Fibroblast of skin of back (primary cell): ENCODE measurements at places on chromosomes 5 and 9.

- no peak for DNase-seq
Observed at GRCh38 chr9:104085525-104085924, 8.6 kb upstream of the SMC2 start.

DNA sequence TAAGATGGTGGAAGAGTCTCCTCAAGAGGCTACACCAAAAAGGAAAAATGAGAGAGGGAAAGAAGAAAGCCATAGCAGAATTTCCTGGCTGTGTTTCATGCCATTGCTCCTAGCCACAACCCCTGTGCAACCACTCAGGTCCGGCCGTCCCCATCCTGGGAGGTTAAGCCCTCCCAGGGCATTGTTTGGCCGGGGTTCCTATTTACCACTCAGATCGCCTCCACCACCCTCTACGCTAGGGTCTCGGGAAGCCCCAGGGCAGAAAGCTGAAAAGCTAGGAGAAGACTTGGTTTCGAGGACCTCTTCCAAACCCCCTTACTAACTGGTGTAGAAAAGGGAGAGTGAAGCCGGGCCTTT, 715 bp downstream of the RC3H2 start:
- DNase-seq = peak; percentile 30

DNA sequence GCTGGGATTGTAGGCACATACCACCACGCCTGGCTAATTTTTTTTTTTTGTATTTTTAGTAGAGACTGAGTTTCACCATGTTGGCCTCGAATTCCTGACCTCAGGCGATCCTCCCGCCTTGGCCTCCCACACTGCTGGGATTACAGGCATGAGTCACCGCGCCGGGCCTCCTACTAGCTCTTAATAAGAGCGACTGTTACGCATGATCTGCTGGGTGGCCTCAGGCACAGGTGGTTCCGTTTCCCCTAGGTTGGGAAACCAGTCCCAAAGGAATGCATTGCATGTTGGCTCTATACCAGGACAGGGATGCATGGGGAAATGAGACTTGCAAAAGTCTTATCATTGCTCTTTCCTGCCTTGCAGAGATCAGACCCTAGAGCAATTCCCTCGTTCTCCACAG, 184.7 kb upstream of the PPP1R26 start:
- DNase-seq = no peak

- peak; percentile 66 for DNase-seq
Observed at GRCh38 chr9:125807079-125807478, 59.9 kb downstream of the PBX3 start.

- peak; percentile 64 for DNase-seq
Observed at GRCh38 chr5:141941307-141941706, 16.7 kb downstream of the PCDH12 start.

DNA sequence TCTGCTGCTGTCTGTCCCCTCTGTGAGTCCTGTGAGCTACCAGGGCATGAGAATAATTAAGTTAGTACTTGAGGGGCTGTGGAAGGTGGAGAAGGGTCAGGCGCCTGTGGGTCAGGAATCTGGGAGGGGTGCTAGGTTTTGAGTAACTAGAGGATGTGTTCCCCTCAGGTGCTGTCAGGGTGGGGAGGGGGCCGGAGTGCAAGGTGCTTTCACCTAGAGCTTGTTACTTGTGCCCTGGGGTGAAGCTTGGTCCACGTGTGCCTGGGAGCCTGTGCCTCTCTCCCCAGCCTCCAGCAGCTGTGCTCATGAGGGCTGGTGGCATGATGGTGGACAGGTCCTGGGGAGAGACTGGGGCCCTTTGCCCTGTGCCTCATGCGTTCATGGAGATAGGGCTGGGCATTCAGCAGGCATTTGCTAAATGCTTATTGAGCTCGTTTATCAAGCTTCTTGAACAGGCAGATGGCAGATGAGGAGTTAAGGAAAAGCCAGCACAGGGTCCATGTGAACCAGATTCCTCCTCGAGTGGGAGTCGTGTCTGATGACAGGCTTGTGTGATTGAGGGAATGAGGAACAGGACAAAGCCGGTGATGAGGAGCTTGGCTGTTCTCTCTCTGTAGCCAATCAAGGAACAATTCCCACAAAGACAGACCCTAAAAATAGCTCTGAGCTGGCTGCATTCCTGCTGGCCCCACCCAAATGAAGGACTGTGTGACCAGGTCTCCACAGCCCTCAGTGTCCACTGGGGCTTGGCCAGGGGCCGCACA, 40.9 kb downstream of the CACNA1B start:
- peak; percentile 17 for DNase-seq

DNA sequence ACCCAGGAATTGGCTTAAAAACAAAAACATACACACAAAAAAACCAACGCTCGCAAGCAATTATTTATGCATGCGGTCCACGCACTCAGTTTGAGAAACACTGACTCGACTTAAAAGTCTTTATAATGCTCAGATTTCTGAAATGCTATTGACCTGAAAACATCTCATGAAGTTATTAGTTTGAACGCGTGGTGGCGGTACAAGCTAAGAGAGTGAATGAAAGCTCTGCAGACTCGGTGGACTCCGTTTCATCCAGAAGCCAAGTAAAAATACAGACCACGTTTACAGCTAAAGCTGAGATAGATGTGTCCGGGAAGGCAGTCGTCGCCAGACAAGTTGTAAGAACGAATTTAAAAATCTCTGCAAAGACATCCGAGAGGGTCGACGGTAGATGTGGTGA, at the start of gene PCDHB6:
Gene PCDHB6 (plus strand): TSS at position 246 of the 400 bp plus-strand sequence. CDS start 201 bp downstream, outside the sequence.
- DNase-seq = peak; percentile 6

DNA sequence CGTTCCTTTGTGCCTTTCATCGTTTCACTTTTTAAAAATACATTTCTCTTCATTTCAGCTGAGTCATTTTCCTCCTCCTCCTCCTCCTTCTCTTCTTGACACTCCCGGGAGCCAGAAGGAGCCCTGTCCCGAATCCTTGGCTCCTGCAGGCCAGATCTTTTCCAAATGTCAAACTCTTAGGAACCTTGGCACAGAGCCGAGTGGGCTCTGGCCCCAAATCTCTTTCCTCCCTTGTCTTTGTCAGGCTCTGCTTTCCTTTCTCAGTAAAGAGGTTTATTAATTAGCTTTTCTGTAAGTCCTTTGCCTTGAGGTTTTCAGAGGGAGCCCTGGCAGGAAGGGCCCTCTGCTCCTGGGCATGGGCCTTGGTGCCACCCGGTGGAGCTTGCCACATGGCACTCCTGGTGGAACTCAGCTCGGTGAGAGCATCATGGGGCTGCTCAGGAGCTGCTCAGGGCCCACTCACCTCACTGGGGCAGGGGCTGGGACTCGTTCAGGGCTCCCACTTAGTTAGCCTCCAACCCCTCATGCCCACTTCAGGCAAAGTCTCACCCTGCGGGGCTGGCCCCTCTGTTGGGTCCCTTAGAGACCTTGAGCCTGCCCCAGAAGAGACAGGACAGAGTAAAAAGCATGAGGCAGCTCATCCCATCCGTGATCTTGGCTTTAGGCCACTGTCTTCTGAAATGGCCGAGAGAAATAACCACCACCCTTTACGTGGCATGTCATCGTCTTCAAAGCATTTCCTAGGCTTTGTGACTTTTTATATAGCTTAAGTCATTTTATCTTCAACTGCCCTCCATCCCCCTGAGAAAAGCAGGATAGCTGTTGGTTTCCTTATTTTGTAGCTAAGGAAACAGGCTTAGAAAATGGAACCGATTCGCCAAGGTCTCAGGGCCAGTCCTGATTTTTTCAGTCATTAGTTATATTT, 17.1 kb downstream of the STC2 start:
- peak; percentile 72 for DNase-seq

GRCh38 chr5:172583931-172584511, 57.0 kb upstream of the NEURL1B start:
- DNase-seq = peak; percentile 11

GRCh38 chr5:177097016-177097985, 10.6 kb downstream of the FGFR4 start:
- DNase-seq = no peak

DNA sequence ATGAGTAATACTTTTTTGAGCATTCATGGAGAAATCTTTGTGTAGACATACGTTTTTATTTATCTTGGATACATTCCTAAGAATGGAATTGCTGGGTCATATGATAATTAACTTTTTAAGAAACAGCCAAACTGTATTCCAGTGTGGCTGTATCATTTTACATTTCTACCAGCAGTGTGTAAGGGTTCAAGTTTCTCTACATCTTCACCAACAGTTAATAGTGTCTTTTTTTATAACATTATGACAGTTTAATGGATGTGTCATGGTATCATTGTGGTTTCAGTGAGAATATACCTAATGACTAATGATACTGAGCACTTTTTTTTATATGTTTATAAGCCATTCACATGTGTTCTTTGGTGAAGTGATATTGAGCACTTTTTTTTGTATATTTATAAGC, 52.4 kb downstream of the NIPBL start:
- DNase-seq = peak; percentile 79

GRCh38 chr5:102809033-102809432, 53.9 kb downstream of the PAM start:
- DNase-seq = no peak

GRCh38 chr9:109969011-109969410, 189.0 kb downstream of the PALM2AKAP2 start:
- no peak for DNase-seq

DNA sequence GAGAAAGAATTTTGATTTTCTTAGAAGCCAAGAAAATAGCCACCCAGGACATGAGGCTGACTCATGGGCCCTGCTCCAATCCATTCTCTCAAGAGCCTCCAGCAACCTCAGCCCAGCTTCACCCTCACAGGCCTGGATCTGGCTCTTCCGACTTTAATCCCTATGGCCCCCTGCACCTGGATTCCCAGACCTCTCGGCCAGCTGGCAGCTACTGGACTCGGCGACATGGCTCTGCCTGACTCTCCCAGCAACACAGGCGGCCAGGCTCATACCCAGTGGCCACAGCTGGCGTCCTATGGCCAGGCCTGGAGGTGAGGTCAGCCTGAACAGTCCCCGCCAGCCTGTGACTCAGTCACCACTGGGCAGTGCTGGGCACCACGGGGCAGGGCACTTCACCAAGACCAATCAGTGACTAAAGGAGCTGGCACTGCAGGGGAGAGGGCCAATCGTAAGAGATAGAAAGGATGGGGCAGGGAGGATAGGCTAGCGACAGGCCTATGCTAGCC, 6.2 kb upstream of the PDLIM4 start:
- DNase-seq = no peak

DNA sequence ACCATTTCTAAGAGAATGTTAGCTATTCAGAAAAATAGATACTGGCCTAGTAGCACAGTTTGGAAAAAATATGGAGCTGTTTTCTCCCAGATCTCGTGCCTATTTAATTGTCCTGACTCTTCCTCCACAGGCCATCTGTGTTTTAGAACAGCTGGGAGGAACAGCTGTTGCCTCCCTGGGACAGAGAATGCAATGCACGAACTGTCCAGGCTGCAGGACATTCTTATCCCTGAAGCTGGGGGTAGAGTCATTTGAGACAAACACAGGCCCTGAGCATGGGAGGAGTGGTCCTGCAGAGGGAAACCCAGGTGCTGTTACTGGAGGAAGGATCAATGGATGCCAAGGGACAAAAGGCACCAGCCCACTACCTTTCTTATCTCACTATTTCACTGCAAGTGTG, 20.9 kb upstream of the SPARC start:
- no peak for DNase-seq

GRCh38 chr9:136239983-136240330, 5.7 kb downstream of the QSOX2 start:
- no peak for DNase-seq

DNA sequence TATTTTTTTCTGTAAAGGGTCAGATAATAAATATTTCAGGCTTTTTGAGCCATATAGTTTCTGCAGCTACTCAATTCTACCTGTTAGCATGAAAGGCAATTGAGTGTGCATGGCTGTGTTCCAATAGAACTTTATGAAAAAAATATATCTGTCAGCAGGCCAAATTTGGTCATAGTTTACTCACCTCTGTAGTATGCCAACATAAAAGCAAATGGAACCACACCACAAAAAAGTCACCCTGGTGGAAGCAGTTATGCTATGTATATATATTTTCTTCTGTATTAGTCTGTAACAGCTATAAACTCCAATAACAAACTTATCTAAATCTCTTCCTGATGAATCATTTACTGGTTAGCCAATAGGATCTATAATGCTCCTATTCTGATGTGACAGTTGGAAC, 3.4 kb downstream of the SLC38A9 start:
- DNase-seq = no peak

DNA sequence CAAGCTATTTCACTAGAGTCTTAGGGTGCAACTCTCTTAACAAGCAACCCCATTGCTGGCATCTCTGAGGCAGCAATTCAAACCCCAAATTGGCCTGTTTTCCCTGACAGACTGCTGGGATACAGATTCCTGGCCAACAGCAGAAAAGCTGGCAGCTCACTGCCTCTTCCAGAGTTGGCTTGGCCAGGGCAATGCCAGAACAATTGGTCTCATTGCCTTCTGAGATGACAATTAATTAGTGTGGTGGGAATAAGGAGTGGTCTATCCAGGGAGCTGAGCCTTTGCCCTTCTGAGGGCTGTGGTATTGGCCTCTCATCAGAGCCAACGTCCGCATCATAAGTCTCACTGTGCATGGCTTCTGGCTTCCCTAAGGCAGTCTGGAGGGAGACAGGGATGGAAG, 183.2 kb downstream of the GNAQ start:
- DNase-seq = no peak

GRCh38 chr9:131048332-131048731, 39.4 kb downstream of the LAMC3 start:
- DNase-seq = no peak

DNA sequence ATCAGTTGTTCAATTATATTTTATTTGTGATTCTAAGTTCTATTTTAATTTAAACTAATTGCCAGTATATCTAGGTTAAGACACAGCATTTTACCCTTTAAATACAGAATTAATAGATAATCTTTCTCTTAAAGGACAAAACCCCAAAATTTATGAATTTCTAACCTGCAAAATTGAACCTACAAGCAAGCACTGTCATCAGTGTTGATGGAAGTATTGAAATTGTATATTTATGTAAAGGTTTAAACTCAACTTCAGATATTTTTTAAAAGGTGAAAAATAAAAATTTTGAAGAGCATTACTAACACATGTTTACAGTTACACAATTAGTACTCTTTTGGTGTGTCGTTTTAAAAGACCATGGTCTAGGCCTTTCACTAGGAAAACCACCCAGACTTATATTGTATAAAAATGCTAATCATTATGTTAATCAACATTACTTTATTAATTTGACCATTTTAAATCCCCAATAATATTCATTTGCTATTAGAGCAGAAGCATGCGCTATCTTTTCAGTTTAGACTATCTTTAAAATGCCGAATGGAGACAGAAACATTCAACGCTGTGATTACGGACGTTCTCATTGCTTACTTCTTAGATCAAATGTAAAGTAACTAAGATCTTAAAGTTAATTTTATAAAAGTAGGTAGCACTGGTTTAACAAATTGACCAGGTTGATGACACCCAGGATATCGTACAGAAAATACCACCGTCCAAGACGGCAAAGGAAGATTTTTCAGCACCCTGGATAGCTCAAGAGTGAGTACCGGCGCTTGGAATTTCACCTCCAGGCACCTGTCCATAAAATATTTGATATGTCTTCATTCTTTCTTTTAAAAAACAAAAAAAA, 3.2 kb downstream of the OTP start:
- DNase-seq = no peak

DNA sequence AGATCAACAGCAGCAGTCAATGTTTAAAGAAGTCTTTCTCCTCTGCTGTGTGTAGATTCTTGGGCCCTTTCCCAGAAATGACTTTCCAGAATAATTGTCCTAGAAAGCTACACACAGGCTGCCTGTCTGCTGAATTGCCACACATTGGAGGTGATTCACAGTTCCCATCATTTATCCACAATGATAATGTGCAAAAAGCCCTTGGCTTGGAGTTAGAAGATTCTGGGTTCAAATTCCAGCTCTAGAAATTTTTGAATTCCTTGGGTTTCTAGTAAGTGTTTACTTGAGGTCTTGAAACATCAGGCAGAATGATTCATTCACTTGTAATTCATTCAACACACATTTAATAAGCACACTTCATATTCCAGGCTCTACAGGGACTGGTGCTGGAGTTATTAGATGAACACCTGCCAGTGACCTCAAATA, 28.6 kb upstream of the EPB41L4B start:
- DNase-seq = peak; percentile 95
